Sigmoid colon (tissue), 7 donors: ENCODE measurements at places on chromosomes 4 and X. TPM values are rescaled to one million over a fixed set of nuclear protein-coding genes. Genes with fewer than 3 reads are reported as not detected.

The MAOB gene
- total RNA-seq: 65.4 TPM

The ENPEP gene
- 0.99 TPM for total RNA-seq

DNA sequence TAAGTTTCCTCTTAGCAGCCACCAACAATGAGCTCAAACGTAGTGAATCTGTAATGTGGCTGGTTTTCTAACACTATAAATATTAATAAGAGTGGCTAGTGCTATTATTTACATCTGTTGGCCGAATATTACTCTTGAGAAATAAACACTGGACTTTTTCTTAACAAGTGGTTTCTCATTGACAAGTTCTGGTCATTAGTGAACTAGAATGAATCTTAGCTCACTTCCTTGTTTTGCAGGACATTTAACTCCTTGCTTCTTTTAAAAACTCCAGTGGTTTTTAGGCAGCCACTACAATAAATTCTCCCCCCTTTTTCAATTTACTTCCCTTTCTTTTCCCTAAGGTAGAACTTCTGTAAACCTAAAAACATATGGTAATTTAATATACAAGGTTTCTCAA is 177.2 kb downstream of the ARAP2 start:
- H3K27ac ChIP-seq: no peak overlapping the region
- no peak for DNase-seq
- H3K36me3 ChIP-seq: no peaks in the 10 kb centered on the region
- no peaks in the 10 kb centered on the region for H3K27me3 ChIP-seq

DNA sequence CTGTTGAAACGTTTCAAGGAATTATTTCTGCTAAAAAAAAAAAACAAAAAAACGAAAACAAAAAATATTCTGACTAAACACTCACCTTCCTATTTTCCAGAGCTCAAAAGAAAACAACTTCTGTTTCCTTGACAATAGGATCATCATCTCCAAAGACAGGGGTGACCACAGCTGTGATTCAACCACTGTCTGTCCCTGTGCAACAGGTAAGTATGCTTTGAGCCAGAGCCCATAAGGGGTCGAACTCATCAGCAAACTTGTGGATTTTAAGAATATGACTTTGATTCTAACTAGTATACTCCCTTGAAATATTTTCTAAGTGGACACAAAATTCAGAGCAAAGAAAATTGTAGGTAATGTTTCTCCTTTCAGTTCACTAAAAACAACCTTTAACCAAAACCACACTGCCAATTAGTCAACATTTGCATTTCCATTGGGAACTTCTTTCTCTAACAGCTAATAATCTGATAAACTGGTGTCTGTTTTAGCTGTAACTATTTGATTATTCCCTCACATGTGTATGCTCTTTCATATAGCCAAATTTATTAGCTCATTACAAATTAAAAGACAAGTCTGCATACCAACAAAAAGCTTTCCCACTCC is 186.1 kb downstream of the PALLD start:
- H3K27me3 ChIP-seq: no peaks in the 10 kb centered on the region
- no peaks in the 10 kb centered on the region for H3K36me3 ChIP-seq
- no peak overlapping the region for H3K4me3 ChIP-seq
- H3K4me1 ChIP-seq: no peaks in the 10 kb centered on the region
- DNase-seq: no peak
- H3K27ac ChIP-seq: no peak overlapping the region

GRCh38 chr4:87052615-87053014 is 117.8 kb downstream of the AFF1 start:
- H3K27me3 ChIP-seq: no peaks in the 10 kb centered on the region
- no peaks in the 10 kb centered on the region for H3K36me3 ChIP-seq
- no peaks in the 10 kb centered on the region for H3K4me1 ChIP-seq
- no peak overlapping the region for H3K27ac ChIP-seq

GRCh38 chrX:150966235-150966634 is 16.9 kb upstream of the HMGB3 start:
- no peak overlapping the region for H3K27ac ChIP-seq
- no peak for DNase-seq
- H3K36me3 ChIP-seq: no peaks in the 10 kb centered on the region

- H3K36me3 ChIP-seq: no peaks in the 10 kb centered on the region
- H3K27ac ChIP-seq: no peak overlapping the region
- H3K27me3 ChIP-seq: no peaks in the 10 kb centered on the region
- no peak overlapping the region for H3K4me3 ChIP-seq
These were observed 68.5 kb downstream of the NPNT start for GRCh38 chr4:105963461-105964400.

GRCh38 chr4:165738571-165738970 is 134.5 kb upstream of the TLL1 start:
- no peak for DNase-seq
- no peak overlapping the region for H3K4me3 ChIP-seq
- no peak overlapping the region for H3K27ac ChIP-seq
- no peaks in the 10 kb centered on the region for H3K4me1 ChIP-seq
- no peaks in the 10 kb centered on the region for H3K36me3 ChIP-seq
- H3K27me3 ChIP-seq: no peaks in the 10 kb centered on the region
